ENCODE measurements at places on chromosomes 13 and 19.

GRCh38 chr13:102571075-102571474, 25.7 kb upstream of the TPP2 start:
- no peak for DNase-seq

DNA sequence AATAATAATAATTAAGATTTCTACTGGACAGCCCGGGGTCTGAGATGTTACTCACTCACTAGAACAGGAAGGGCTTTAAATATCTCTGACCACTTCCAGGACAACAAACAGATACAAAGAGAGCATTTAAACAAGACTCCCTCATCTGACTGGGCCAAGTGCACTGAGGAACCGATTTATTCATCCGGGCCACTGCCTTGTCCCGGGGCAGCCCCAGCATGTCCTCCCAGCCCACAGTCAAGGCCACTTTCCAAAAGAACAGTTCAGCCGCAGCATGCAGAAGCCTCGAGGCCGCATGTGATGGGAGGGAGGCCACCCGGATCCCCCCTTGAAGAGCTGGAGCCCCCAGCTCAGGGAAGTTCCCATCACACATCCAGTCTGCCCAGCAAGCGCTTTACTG, 30.5 kb downstream of the MLLT1 start:
- DNase-seq, result no peak

- DNase-seq, result no peak
Measured at GRCh38 chr13:98875146-98875729, 102.6 kb downstream of the DOCK9 start.

- peak; percentile 81 for DNase-seq
Measured at GRCh38 chr13:39527961-39528660, 74.9 kb downstream of the LHFPL6 start.

- no peak for DNase-seq
Measured at GRCh38 chr19:28680111-28680510, 532.8 kb downstream of the UQCRFS1 start.

DNA sequence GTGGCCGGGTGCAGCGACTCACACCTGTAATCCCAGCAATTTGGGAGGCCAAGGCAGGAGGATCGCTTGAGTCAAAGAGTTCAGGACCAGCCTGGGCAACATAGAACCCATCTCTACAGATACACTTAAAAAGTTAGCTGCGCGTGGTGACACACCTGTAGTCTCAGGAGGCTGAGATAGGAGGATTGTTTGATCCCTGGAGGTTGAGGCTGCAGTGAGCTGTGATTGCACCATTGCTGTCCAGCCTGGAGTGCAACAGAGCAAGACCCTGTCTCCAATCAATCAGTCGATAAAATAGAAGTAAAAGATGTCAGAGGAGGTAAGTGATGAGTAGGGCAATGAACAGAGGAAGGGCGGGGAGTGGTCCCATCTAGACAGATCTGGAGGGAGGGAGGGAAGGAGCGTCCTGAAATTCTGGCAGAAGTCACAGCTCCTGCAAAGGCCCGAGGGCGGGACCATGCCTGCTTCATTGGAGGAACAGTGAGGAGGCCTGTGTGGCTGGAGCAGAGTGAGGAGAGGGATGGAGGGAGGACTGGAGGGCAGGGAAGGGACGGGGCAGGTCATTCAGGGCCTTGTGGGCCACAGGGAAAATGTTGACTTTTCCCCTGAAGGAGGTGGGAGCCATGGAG, 9.7 kb downstream of the SMIM24 start:
- no peak for DNase-seq

DNA sequence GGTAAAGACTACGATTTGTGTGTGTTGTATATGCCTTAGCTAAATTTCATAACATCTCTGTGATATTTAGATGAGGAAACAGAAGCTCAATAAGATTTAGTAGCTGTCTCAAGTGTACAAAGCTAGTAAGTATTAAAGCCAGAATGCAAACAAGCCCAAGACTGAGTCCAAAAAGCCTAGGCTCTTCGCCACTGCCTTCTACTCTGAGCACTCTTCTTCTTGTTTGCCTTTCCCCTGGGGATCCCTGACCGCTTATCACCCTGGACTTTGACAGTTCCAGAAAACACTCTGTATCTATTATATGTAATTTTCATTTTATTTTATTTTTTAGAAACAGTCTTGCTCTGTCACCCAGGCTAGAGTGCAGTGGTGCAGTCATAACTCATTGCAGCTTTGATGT, 5.8 kb downstream of the TM9SF2 start:
- DNase-seq, result no peak

GRCh38 chr13:42617221-42617620, 43.3 kb downstream of the TNFSF11 start:
- DNase-seq, result no peak

DNA sequence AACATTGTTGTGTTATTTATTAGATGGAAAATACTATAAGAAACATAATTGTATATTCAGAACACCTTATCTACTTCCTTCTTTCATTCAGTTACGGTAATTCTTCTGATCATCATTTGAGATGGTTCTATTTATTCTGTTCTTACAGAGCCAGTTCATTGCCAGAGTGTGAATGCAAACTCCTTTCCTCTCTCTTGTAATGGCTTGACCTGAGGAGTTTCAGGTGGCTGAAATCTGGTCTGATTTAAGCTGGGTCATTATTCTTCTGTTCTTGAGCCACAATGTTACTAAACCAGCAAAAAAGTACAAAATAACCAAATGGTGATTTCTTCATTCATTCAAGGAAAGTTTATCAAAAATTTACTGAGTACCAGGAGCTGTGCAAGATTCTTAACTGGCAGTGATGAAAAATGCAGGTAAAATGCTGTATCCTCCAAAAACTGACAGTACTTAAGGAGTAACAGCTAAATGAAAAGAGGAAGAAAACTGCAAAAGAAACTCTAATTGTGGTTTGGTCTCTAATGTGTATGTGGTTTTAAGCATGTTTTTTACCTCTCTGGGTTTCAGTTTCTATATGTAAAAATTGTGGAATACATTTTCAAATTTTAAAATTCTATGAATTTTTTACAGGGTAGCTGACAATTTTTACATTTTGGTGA, 182.4 kb upstream of the UFM1 start:
- DNase-seq, result no peak

GRCh38 chr19:46635920-46636761, at the start of gene GNG8:
GNG8 (minus strand) TSS chr19:46636202; CDS start chr19:46634682, 1,520 bp downstream.
- no peak for DNase-seq

DNA sequence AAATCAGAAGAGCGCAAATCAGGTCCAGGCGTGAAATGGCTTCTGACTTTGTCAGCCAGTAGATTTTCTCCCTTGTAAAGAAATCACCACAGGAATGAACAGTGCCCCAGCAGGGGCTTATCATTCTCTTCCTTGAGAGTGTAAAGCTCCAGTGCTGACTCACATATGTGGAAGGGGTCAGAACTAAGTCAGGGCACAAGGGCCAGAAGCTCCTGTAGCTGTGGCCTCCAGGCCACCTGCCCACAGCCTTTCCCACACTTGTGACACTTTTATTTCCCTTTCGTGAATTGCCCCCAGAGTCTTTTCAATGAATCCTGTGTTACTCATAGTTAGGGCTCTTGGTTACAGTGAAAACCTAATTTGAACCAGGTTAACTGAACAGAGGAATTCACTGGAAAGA, 99.6 kb downstream of the SUCLA2 start:
- peak; percentile 51 for DNase-seq

- DNase-seq, result no peak
Measured at GRCh38 chr19:47330466-47330869, 1.5 kb upstream of the C5AR2 start.

- no peak for DNase-seq
Measured at GRCh38 chr19:1465191-1466016, 13.6 kb downstream of the C19orf25 start.

GRCh38 chr13:58051807-58052375, 420.3 kb downstream of the PCDH17 start:
- DNase-seq, result no peak

- no peak for DNase-seq
Measured at GRCh38 chr19:31511098-31511497, 161.9 kb upstream of the TSHZ3 start.

DNA sequence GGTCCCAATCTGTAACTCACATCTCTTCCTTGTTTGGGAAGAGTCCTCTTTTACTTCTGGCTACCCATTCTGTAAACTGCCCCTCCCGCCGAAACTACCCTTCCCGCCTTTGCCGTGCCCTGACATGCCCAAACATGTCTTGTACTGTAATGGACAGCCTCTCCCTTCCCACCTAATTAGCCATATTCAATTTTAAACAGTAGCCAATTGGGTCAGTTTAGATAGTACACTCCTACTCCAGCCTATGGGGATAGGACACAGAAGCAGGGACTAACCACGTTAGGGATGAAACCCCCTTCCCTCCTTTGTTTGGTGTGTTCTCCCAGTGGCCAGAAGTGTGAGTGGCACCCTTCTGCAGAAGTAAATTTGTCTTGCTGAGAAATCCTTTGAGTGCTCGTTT, 34.2 kb downstream of the SACS start:
- no peak for DNase-seq

- no peak for DNase-seq
Measured at GRCh38 chr19:1055028-1055425, 11.9 kb upstream of the ARHGAP45 start.

DNA sequence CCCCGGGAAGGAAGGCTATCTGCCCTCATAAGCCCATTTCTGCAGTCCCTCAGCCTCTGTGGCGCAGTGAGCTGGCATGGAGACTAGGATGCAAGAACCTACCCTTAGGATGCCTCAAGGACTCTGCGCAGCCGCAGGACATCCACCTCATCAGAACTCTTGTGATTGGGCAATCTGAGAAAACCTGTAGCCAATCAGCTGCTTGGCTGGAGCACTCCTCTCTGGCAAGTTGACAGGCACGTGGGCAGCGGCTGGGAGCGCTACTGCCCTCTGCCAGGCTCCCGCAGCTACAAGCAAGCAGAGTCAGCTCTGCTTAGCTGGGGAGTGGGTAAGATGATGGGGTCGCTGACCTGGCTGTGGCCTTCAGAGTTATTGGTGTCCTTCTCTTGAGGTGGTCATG, 1.5 kb upstream of the ECSIT start:
- peak; percentile 40 for DNase-seq

- DNase-seq, result no peak
Measured at GRCh38 chr13:82597747-82598146, 1284.5 kb downstream of the SLITRK1 start.

- DNase-seq, result no peak
Measured at GRCh38 chr19:48417421-48417820, 24.0 kb downstream of the GRIN2D start.

- DNase-seq, result no peak
Measured at GRCh38 chr13:71374471-71375049, 492.4 kb downstream of the DACH1 start.

Data from fibroblast of skin of left biceps (primary cell).